ENCODE measurements at places on chromosomes 2 and 18.

DNA sequence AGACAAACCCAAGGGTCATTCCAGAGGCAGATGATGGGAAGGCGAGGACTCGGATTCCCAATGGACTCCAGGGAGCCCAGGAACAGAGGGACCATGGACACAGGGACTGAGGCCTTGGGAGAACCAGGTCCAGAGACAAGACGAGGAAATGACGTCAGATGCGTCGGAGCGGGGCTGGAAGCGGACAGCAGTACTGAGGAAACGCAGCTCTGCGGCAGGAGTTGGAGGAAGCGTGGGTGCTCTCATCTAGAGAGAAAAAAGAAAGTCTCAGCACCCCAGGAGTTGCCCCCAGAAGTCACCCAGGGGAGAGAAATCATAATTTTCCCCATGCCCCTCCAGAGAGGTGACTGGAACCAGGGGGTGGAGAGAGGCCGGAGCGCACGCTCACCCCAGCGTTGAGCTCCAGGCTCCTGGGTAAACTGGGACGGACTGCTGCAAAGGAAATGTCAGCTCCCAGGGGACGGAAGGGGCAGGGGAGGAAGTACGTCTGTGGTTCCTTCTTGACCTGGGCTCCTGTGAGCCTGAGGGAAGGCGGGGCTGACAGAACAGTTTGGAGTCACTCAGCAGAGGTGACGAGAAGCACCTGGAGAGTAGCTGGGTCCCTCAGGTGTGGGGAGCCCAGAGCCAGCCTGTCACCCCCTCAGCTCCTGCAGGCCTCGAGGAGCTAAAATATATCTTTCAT is 44.7 kb downstream of the CMPK2 start:
- no peak for DNase-seq

DNA sequence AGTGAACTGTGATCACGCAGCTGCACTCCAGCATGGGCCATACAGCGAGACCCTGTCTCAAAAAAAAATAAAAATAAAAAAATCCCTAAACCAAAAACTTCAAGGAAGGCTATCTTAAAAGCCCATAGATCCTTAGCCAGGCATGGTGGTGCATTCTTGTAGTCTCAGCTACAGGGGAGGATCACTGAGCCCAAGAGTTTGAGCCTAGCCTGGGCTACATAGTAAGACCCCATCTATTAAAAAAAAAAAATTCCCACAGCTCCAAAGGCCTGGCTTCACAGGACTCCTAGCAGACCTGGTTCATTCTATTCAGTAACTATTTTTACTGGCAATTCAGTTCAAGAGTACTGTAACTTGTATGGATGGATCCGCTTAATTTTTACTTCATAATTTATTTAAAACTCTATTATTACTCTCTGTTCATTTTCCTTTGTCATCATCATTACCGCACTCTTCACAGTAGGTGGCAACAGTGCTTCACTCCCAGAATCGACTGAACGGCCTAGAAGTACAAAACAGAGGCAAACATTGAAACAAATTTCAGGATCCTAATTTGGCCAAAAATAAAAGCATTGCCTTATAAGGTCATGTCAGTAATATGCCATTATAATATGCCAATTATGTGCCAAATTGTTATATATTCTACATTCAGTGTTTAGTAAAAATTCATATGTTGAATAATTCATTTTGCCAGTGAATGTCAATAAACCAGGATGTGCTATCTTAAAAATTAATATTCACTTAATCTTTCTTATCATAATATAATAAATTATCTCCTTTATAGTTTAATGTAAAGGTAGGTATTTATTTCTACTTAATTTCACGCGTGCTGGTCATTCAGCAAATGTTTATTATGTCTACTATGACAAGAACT is 14.3 kb upstream of the STAM2 start:
- peak; percentile 79 for DNase-seq

DNA sequence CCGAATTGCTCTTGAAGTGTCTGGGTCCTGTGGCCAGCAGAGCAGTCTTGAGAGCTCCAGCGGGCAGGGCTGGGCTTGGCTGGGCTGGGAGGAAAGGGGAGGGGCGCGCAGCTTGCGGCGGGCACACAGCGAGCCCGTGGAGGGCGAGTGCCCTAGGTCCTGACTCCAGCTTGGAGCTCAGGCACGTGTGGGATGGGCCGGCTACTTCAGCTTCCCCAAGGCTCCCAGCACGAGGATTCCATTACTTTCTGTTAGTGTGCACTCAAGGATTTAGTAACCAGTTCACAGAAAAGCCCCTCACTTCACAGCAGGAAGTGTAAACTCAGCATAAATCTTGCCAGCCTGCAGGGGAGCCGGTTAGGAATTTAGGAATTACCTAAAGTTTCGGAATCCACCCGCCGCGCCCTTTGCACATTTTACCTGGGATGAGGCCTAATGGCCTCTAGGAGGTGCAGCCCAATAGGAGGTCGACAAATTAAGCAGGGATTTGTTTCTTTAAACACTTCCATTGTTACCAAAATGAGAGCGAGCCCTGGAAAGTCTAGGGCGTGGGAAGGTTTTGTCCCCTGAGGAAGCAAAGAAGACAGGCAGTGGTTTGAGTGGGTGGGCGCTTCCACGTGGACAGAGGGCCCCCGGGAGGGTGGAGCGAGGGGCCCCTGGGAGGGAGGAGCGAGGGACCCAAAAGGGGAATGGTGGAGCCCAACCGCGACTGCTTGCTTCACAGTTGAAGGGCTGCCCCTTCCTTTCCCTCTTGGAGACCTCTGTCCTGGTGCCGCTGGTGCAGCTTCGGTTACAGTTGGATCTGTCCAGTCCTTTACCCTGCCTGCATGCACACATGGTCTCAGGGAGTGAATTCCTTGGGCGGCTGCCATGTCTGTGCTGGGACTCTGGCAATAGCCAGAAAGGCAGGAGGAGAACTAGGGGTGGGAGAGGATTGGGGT is 93.3 kb downstream of the CTAGE1 start:
- peak; percentile 25 for DNase-seq

DNA sequence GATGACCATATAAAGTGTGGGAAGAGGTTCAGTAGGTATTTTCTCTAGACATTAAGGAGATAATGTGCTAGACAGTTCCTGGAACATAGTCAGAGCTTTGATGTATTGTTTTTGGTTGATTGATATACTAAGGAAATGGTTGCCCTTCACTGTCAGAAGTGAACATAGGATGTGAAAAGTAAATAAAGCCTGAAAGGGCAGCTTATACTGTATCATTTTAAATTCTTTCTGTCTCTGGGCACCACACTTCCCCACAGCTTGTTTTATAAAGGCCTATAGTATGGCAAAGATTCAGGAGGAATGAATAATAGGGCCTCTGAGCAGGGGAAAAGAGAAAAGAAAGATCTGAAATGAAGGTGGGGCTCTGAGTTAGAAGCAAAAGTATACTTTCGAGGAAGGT is 72.7 kb upstream of the ITPRID2 start:
- DNase-seq: no peak

GRCh38 chr2:192546565-192546964 is 351.8 kb upstream of the TMEFF2 start:
- DNase-seq: peak; percentile 2

DNA sequence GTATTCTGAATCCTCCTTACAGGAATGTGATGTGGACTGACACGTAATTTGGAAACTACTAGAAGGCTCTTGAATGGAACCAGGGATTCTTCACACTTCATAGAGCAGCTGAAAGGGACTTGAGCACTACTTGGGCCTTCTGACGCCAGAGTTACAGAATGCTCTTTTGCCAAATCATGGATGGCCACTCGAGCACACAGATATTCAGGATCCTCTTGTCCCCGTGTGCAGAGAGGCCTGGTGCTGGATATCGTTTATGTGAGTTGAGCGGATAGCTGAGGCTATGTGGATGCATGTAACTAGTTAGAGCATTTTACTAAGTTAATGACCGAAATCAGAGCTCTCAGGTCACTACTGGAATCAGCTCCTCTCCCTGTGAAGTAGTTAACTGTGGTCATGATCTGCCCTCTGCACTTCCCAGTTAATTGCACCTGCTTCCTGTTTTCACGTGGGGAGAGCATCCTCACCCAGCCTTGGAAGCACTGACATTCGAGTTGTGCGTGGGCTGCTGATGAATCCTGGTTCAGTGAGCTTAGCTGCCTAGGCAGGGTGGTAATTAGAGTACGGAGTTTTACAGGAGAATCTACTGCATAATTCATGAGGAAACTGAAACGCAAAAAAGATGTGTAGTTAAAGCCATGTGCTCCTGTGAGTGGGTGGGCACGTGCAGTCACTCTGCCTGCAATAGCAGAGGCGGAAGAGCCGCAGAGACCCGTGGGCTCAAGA is 5.2 kb upstream of the TPO start:
- no peak for DNase-seq

DNA sequence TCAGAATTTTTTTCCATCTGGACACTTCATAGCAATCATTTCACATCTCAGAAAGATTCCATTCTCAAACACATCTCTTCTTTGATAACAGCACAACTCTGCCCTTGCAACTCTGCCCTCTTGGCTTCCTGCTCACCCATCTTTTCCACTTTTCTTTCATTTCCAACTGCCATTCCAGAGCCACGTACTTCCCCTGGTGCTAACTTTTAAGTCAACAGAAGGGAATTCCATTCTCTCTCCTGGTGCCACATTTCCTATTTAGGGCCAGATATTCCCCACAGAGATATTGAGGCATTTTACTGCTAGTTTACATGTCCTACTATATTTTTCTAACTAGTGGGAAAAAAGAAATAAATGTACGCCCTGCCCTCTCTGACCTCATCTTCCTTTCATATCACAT is 590.2 kb downstream of the ARHGAP15 start:
- DNase-seq: no peak

- peak; percentile 93 for DNase-seq
These were observed 18.3 kb downstream of the YPEL5 start for GRCh38 chr2:30165050-30165520.

DNA sequence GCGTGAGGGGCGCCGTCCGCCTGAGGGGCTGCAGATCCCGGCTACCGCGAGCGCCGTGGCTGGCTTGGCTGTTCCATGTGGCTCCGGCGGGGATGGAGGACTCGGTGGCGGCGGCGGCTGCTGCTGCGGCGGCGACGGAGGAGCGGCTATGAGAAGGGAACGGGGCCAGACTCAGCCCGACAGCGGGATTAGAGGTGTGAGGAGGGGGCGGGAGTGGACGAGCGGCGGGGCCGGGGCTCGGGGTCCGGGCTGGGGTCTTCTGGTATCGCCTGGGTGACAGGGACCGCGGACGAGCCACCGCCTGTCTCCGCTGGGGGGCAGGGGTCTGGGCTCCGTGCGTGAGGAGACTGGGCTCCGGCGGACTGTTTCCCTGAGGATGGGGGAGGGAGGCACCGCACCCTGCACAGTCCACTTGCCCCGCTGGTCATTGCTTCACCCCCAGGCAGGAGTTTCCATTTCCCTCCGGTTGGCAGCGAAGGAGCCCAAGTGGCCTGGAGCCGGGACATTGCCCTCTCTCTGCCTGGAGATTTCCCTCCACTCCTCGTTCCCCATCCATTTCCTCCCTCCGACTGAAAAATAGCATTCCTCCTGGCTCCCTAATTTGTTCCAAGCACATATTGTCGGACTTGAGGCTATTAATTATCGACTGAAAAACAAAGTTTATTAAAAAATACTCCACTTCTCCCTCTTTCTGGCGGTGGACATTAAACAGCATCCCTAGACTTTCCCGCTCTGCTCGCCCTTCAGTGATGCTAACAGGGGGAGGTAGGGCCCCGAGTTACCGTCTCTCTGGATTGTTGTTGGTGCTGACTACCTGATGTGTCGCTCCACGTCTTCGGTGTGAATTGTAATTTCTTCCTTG is 577 bp downstream of the EHBP1 start:
- peak; percentile 41 for DNase-seq

DNA sequence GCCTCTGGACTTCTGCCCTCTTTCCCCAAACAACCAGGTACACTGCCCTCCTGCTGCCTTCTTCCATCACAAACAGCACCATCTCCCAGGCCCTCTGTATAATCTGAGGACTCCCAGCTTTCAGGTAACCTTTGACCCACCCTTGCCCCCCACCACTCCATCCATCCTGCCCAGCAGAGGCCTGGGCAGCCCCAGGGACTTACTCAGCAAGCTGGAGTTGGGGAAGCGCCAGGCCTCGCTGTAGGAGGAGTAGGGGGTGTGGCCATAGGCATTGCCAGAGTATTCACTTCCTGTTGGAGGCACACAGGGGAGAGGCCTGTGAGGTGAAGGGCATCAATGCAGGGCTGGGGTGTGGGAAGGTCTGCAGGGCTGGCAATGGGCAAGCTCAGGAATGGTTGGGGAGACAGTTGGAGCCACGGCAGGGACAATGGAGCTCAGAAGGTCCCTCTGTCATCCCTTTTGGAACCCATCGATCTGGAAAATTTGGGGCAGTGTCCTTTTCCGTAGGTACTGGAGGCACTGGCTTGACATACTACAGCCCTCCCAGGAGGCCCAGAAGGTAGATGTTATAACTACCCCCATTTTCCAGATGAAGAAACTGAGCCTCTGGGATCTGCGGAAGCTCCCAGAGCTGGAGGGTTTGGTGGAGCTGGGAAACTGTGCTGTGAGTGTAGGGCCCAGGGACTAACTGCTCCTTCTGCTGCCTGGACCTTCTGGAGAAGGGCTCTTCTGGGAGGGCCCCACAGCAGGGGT is 46.3 kb downstream of the PSD4 start:
- peak; percentile 67 for DNase-seq

- no peak for DNase-seq
These were observed 25.8 kb downstream of the FEZ2 start for GRCh38 chr2:36572054-36572718.

GRCh38 chr2:105804266-105804665 is 59.6 kb downstream of the NCK2 start:
- no peak for DNase-seq

- no peak for DNase-seq
These were observed 440 bp upstream of the UGGT1 start for GRCh38 chr2:128090575-128090944.

- peak; percentile 45 for DNase-seq
These were observed 192.6 kb downstream of the MGAT5 start for GRCh38 chr2:134446383-134447017.

DNA sequence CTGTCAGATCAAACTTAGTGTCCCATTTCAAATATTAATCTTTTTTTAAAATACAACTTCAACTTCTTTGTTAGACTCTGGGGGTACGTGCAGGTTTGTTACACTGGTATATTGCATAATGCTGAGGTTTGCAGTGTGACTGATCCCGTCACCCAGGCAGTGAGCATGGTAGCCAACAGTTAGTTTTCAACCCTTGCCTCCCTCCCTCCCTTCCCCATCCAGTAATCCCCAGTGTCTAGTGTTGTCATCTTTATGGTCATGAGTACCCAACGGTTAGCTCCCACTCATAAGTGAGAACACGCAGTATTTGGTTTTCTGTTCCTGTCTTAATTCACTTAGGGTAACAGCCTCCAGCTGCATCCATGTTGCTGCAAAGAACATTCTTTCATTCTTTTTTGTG is 23.9 kb downstream of the NOL10 start:
- DNase-seq: no peak

DNA sequence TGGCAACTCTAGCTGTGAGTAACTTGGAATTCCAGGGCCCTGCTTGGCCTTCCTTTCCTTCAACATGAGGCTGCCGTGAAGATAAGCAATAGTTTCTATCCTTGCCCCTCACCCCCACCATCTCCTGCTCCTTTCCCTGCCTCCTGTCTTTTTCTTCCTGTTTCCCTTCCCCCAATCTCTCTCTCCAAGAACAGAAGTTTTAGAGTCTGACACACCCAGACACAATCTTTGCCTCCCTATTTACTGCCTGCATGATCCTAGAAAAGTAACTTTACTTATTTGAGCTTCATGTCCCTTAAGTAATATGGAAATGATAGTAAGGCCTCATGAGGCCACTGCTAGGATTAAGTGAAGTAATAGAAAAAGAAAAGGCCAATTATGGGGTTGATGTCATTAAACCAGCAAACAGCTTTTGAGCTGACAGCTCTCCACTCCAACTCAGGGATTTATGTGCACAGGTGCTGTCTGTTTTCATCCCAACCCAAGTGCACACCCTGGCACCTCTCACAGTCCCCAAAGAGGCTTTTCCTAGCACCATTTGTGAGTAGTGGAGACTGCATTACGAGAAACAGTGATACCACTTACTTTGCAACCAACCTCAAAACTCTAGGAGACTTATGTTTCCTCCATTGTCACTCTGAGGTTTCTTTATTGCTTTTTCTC is 123.7 kb upstream of the SIX3 start:
- DNase-seq: no peak
